ENCODE measurements at places on chromosomes 16 and 17.
A peak's percentile ranks its signal among the peaks of the same experiment; 100 is the strongest.

DNA sequence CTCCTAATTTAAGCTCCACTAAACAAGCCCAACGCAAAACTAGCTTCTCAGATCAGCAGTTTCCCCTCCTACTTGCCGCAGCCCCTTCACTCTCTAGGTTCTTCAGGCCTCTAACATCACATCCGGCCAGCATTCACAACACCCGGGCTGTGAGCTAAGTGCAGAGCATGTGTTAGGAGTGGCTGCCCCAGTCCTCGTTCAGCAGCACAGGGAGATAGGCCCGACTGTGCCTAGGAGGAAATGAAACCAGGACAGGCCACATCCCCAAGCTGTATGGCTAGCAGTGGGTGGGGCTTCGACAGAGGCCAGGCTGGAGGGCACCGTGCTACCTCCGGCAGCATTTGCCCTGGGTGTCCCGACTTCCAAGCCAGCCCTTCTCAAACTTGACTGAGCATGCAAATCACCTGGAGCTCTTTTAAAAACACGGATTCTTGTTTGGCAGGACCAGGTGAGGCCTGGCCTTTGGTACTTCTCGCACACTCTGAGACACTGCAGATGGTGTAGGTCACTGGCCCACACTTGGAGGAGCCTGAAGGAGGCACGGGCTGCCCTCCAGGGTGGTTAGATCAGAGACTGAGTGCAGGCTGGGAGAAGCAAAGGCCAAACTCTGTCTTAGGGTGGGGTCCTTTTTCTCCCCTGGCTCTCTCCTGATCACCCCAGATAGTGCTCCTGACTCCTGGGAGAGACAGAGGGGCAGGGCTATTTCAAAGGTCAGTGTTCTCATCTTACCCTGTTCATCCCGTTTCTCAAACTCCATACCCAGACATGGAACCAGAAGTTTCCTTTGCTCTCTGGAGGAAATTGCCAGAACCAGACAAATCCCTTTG lies 202.0 kb downstream of the C16orf78 start:
- no peak for DNase-seq

DNA sequence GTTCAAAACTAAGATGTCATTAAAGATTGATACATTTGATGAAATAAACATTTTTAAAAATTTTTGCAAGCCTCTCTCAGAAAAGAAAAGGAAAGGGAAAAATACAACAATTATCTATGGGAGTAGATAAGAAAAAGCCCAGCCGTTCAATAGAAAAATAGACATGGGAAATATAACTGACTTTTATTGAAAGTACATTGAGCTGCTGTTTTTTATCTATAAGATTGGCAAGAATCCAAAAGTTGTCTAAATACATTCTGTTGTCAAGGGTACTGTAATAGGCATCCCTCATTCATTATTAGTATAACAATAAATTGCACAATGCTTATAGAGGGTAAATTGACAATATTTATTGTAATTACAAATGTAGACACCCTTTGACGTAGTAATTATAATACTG lies 38.4 kb upstream of the IRX6 start:
- no peak for DNase-seq

DNA sequence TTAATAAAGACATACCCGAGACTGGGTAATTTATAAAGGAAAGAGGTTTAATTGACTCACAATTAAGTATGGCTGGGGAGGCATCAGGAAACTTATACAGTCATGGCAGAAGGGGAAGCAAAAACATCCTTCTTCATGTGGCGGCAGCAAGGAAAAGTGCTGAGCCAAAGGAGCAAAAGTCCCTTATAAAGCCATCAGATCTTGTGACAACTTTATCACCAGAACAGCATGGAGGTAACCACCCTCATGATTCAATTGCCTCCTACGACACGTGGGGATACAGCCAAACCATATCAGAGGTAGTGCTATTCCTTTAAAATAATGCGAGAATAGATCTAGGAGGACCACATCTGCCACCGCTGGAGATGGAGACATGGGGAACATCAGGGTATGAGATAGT lies 9.0 kb downstream of the C16orf54 start:
- no peak for DNase-seq

DNA sequence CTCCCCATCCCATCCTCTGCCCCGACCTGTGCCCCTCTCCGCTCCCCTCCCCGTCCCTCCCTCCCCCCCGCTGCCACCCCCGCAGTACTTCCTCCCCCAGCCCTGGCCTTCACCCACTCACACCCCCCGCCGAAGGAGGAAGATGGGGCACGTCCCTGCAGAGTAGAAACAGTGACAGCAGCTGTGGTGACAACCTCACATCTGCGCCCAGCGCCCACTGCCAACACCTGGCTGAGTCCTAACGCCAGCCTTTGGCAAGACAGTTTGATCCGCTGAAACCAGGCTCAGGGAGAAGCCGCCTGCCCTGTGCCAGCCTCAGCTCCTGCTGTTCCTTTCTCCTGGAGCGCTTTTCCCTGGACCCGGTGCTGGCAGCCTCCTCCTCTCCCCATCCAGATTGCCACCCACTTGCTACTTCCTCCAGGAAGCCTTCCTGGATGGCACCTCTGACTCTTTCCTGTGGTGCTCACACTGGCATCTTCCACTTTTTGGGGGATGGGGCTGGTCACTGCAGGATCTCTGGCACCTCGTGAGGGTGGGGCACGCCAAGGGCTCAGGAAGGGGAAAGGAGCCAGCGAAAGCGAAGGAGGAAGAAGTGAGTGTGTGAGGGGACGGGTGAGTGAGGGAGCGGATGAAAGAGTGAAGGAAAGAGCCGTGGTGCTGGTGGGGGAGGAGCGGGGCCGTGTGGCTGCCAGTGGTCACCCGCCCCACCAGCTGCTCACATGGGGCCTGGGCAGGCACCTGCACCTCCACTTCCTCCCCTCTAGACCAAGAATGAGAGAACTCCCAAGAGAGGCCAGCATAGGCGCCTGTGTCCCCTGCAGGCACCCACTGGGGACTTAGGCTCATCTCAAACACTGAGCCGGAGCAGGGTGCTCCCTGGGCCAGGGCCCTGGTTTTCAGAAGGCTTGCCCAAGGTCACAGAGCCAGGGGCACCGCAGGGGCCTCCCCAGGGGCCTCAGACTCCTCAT lies 27.0 kb downstream of the ZFPM1 start:
- DNase-seq: peak; percentile 72
